Activated CD8-positive, alpha-beta memory T cell treated with anti-CD3 and anti-CD28 coated beads for 4 hours (primary cell): ENCODE measurements at places on chromosomes 16 and 17.
A peak's percentile ranks its signal among the peaks of the same experiment; 100 is the strongest.

GRCh38 chr16:50822671-50823070 is 80.8 kb downstream of the CYLD start:
- no peak for DNase-seq

DNA sequence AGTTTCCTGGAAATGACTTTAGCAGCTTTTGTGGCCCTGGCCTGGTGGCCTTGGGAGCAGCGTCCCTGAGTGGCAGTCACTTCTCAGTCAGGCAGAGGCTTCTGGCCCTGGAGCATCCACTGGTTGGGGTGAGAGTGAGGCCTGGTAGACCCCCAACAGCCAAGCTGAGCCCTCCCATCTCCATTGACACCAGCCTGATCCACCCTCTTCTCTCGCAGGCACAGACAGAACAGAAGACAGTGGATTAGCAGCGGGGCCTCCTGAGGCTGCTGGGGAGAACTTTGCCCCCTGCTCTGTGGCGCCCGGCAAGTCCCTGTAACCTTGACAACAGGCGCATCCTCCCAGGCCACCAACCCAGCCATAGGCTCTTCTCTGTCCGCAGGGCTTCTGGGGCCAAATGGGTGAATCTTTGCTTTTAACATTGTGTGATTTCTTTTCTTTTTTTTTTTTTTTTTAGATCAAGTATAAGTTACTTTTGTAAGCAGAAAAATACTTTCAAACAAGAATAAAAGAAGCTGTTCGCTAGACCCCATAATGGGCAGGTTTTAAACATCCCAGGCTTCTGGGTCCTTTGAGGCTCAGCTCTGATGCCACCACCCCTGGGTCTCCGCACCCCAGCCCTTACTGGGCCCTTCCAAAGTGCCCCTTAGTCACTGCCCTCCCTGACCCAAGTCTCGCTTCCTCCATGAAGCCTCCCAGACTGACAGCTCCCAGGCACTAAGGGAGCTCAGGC is 12.7 kb upstream of the FLYWCH1 start:
- DNase-seq, result no peak

- DNase-seq, result peak; percentile 47
Measured at GRCh38 chr16:29700253-29700987, 21.4 kb downstream of the QPRT start.

DNA sequence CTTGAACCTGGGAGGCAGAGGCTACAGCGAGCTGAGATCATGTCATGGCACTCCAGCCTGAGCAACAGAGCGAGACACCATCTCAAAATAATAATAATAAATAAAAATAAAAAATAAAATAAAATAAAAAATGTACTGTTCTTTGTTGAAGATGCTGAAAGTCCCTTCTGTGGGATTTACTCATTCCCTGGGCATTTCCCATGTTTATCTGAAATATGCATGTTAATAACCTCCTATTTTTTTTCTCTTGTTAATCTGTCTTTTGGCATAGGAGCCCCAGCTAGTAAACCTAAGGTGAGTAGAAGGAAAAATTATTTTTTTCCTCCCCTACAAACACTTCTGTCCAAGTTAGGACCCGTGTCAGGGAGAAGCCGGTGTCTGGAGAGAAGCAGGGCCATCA is 34.4 kb downstream of the TMEM92 start:
- no peak for DNase-seq

DNA sequence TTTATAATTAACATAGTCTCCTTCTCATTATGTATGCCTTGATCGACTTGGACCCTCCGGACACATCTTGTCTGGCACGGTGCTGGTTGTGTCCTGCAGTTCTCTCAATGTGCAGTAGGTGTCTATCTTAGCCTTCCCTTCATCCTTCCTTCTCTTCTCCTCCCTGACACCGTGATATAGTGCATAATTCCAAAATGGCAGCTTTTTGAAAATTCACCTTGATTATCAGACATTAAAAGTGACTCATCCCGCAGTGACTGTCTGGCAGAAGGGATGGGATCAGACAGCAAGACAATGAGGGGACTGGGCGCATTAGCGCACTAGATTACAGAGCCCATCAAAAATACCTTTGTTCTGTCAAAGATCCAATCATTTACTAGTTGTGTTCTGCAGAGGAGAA is 70.0 kb upstream of the PMFBP1 start:
- no peak for DNase-seq

DNA sequence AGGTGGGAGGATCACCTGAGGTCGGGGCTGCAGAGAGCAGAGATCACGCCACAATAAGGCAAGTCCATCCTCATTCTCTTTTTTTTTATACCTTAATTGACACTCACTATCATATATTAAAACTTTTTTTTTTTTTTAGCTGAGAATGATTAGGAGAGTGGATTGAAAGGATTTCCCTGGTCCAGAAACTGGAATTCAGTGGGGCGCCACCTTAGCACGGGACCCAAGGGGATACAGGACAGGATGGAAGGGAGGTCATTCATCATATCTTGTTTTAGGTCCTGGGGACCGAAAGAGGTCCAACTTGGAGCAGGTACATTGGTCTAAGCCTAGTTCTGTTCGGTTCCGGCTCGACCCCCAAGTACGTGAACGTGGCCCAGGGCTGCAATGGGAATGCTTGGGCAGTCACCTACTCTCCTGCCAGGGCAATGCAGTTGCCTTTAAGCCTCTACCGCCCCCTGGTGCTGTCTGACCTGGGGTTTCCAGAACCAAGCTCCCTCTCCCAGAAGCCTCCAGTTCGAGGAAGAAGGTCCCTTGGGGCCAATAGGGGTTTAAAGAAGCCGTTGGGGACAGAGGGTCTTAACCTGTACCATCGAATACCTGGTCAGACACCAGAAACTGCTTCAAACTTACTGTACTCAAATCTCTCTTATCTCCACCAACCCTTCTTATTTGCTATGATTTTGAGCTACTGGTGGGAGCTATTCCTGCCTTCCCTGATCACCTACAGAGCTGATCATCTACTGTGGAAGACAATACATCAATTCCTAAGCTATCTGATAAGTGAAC is 19.9 kb upstream of the GPATCH8 start:
- DNase-seq, result no peak
